ENCODE measurements at places on chromosomes 7 and 10. TPM values are rescaled to one million over a fixed set of nuclear protein-coding genes. Genes with fewer than 3 reads are reported as not detected.

GRCh38 chr7:34073676-34074075 is 168.3 kb downstream of the BMPER start:
- DNase-seq = no peak

- no peak for DNase-seq
These were observed 41.4 kb downstream of the NUDCD3 start for GRCh38 chr7:44448922-44449583.

- no peak for DNase-seq
These were observed 249.3 kb upstream of the NEBL start for GRCh38 chr10:21146436-21146789.

GRCh38 chr10:126838316-126838715 is 66.9 kb upstream of the DOCK1 start:
- no peak for DNase-seq

DNA sequence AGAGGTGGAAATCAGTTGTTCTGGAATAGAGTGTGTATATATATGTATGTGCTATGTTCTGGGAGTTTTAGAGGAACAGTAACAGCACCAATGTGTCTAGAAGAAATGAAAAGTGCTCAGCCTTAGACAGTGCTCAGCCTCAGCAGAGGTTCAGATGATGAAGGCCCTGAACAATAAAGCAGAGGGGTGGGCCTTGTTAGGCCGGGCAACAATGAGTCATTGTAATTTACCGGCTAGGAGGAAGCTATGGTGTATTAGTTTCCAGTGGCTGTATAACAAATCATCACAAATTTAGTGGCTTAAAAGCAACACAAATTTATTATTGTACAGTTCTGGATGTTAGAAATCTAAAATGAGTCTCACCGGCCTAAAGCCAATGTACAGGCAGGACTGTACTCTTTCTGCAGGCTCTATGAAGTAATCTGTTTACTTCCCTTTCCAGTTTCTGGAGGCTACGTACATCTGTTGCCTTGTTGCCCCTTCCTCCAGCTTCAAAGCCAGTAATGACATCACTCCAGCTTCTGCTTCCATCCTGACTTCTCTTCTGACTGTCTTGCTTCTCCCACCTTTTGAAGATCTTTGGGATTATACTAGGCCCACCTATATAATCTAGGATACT is 84.6 kb downstream of the CH25H start:
- DNase-seq = no peak

DNA sequence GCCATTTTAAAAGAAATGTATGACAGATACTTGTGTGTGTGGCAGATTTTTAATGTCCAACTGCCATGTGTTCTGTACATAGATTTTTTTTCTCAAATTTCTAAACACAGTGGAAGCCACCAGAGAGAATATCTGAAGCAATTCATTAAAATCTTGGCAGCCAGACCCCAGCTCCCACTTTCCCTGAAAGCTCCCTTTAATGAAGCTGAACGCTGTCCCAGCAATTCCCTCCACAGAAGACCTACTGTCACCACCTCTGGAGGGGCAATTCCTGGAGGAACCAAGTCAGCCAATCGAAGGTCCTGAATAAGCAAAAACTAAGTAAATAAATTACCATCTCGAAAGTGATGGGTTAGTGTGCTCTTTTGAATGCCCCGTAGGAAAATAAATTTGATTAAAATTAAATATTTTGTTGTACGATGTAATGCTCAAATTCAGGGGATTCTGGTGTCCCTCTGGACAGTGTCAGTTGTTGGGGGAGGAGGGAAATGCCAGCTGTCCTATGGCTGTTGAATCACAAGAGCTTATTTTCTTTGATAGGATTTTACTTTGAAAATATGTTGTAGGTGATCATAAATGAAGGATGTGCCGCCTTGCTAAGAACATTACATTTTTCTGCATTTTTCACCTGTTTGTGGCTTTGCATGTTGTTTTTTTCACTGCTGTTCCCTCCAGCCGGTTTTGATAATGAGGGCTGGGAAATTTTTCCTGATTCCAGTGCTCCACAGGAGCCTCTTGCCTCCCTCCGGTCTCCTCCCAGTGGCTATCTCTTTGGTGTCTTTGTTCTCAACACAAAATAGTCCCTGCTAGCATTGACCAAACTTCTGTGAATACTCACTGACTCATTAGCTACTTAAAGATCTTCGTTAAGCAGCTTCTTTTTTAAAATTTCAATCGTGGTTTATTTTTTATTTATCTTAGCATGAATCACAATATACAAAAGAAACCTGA is 9.2 kb upstream of the GSAP start:
- DNase-seq = no peak

GRCh38 chr7:151838861-151839381 is 38.0 kb downstream of the PRKAG2 start:
- peak; percentile 70 for DNase-seq

- no peak for DNase-seq
These were observed 8.4 kb downstream of the NACAD start for GRCh38 chr7:45080265-45080957.

GRCh38 chr10:94011296-94011695 is 17.6 kb downstream of the PLCE1 start:
- DNase-seq = no peak

GRCh38 chr7:7962851-7963250 is 5.7 kb upstream of the GLCCI1 start:
- no peak for DNase-seq

- peak; percentile 59 for DNase-seq
These were observed 123.1 kb upstream of the ADO start for GRCh38 chr10:62681211-62681940.

- DNase-seq = no peak
These were observed 228.2 kb downstream of the GFRA1 start for GRCh38 chr10:116044801-116045248.

- DNase-seq = no peak
These were observed 104.7 kb downstream of the DGKI start for GRCh38 chr7:137742051-137742450.

GRCh38 chr7:108724251-108725100 is 154.8 kb downstream of the DNAJB9 start:
- no peak for DNase-seq

- no peak for DNase-seq
These were observed 84.5 kb downstream of the SRPK2 start for GRCh38 chr7:105304040-105304895.

- no peak for DNase-seq
These were observed at the start of gene PDGFA for GRCh38 chr7:519484-520390. TSS of gene PDGFA (minus strand) at chr7:519846. CDS start at chr7:519001, 845 bp downstream.

- peak; percentile 40 for DNase-seq
These were observed 115.0 kb downstream of the FAM107B start for GRCh38 chr10:14659626-14660196.

GRCh38 chr7:71548746-71549145 is 416.8 kb downstream of the GALNT17 start:
- DNase-seq = no peak

Gene GTPBP4
- total RNA-seq = 147 TPM

Gene GOLGA7B
- total RNA-seq = 0.44 TPM

Gene KAZALD1
- total RNA-seq = 0.18 TPM

Gene BICC1
- not detected for total RNA-seq

Gene ANKRD1
- not detected for total RNA-seq

Gene GALNT17
- not detected for total RNA-seq

All from CD8-positive, alpha-beta memory T cell (primary cell).